ENCODE measurements at places on chromosomes 6 and 20. TPM values are rescaled to one million over a fixed set of nuclear protein-coding genes. Genes with fewer than 3 reads are reported as not detected.

TRIM40 gene
- not detected for total RNA-seq

SLC22A16 gene
- not detected for total RNA-seq

FKBP5 gene
- total RNA-seq, result 32.4 TPM

SNAI1 gene
- not detected for total RNA-seq

CST4 gene
- not detected for total RNA-seq

All from melanocyte of skin (primary cell).